ENCODE measurements at places on chromosomes 1 and 21.
A peak's percentile ranks its signal among the peaks of the same experiment; 100 is the strongest.

DNA sequence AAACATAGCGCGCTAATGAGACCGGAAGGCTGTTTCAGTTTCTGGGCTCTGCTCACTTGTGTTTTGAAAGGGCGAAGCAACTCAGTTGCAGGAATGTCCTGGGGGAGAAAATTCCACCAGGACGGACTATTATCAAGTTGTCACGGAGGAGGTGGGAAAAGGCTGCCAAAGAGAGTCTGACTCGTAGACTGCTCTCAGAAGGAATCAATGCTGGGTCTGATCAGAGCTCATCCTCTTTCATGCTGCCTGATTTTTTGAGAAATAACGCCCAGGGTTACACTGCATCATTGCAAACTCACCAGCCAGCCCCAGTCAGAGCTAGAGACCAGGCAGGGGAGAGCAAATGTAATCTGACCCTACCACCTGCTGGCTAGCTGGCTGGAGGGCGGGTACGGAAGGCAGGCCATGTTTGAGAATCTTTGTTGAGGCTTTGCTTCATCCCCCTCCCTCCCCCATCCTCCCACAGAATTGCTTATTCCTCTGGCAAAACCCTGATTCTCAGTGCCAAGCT lies 36.4 kb upstream of the BCL9 start:
- no peak for DNase-seq

- DNase-seq: peak; percentile 28
Measured at GRCh38 chr21:26130249-26130881, 40.2 kb downstream of the APP start.

GRCh38 chr1:163562355-163562754 lies 240.6 kb downstream of the NUF2 start:
- DNase-seq: no peak

DNA sequence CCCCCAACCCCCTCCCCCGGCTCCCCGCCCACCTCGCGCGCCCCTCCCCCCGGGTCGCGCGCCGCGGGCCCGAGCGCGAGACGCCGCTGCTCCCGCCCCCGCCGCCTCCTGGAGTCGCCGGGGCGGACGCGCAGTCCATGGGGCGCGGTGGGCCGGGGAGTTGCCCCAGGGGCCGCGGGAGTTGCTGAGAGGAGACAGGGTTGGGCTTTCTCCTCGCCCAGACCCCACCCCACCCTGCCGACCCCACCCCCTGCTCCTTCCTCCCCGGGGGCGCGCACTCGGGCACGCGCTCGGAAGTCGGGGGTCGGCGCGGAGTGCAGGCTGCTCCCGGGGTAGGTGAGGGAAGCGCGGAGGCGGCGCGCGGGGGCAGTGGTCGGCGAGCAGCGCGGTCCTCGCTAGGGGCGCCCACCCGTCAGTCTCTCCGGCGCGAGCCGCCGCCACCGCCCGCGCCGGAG lies at the start of gene LAMC1:
LAMC1 (plus strand) TSS at position 275 of the 455 bp plus-strand sequence. CDS start 297 bp downstream, outside the sequence.
- DNase-seq: peak; percentile 78

- DNase-seq: no peak
Measured at GRCh38 chr21:46553993-46554392, 50.9 kb downstream of the S100B start.

DNA sequence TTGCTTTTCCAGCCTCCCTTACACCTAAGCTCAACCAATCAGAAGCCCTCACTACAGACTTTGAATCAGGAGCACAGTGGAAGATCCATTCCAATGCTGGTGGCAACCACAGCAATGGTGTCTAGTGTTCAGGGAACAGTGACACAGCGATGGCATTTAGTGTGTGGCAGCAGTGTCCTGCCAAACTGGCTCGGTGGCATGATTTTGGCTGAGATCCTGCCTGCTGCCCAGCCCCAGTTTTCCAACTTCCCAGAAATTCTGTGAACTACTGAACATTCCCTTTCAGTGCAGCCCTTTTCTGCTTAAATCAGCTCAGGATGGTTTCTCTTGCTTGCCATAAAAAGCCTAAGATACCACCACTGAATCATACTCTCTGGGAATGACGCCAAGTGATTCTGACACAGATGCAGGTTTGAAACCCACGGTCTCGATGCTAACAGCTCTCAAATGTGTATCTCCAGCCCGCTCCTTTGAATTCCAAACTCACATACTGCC lies 8.8 kb downstream of the ASAP3 start:
- peak; percentile 97 for DNase-seq

DNA sequence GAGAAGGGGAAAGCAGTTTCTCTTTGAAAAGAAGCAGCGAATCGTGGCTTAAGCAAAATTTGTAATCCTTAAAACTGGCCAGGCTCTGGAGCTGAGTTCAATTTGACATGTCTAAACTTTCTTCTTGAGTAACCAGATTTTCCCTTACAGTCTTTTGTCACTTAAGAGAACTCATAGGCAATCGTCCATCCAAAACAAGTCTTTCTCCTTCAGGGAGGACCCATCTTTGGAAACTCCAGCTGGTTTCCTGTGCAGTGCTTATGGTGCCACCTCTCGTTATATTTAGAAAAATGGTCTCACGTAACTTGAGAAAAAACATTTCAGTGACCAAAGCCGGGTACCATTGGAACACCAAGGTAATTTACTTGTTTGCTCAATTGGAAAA lies 1.8 kb upstream of the PTTG1IP start:
- DNase-seq: peak; percentile 72

GRCh38 chr21:17389311-17389710 lies 123.5 kb upstream of the CXADR start:
- no peak for DNase-seq

DNA sequence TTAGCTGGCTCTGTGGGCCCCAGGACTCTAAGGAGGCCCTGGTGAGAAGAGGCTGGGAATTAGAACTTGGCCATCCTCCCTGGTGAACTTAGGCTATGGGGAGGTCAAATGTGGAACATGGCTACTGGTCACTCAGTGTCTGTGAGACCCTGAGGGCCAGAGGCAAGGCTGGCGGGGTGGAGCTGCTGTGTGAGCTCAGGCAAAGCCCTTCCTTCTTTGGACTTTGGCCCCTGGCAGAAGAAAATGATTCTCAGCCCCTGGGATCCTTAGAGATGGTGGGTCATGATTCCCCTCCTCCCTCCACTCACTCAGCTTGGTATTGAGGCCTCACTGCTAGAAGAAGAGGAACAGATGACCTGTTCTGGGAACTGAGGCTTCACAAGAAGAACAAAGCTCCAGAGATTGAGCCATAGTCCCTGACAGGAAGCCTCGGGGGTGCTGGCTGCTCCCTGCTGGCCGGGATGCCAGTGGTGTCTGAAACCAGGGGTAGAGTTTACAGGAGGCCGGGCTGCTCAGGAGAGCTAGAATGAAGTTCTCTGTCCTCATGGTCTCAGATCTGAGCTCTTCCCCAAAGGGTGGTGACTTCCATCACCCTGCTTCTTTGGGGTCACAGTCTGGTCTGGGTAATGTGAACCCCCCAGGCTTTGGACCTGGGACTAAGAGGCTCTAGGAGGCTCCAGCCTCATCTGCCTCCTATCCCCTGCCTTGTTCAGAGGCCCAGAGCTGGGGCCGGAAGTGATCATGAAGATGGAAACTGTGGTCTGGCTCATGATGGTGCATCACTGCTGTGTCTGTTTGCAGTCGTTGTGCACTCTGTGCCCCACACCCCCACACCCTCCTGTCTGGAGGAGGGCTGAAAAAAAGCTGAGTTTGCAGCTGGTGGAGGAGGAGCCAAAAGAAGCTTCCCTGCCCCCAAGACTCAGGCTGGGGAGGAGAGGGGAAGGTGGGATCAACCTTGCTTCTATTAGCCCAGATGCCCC lies 905 bp downstream of the BTBD19 start:
- DNase-seq: peak; percentile 85

DNA sequence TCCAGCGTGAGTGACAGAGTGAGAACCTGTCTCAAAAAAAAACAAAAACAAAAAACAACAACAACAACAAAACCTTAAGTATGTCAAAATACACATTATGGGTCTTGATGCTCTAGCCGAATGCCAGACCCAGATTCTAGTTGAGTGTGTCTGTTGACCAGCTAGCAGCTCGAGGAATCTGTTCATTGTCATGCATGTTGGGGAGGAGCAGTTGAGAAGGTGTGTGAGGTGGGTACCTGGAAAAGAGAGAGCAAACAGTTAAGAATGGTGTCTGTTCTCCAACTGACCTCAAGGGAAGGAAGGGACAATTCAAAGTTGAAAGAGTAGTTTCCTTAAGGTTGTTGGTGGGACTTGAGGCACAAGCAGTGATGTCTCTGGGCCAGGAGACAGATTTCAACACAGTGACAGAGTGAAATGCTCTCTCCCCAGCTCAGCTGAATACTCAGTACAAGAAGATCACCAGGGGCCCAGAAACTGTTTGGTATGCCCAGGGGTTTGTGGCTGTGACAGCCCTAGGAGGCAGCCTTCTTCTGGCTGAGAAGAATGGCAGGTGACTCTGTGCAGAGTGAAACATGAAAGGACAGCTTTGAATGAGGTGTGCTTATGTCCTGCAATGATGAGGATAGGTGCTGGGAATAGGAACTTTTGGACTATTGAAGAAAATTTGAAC lies 14.4 kb upstream of the POU2F1 start:
- DNase-seq: no peak

DNA sequence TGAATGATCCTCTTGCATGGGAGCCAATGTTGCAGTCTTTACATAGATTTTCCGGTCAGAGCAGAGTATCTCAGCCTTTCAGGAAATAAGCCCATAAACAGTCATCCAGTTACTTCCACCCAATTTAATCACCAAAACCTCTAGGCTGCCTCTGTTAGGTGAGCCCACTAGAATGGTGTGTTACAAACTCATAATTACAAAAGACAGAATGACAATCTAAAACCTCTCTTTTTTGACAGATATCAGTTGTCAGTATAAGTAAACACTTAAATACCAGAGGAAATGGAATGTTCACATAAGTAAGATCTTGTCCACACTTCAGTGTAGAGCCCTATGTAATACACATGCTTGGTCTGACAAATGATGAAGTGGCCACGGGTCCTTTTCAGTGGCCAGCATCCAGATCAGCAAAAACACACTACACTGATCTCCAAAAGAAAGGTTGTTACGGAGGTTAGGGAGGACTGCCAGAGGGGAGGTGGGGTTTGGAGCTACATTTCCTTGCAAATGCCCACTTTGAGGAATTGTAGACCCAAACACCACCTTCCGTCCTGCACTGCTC lies 71.3 kb upstream of the FBXO28 start:
- DNase-seq: no peak

GRCh38 chr1:18205319-18205718 lies 97.7 kb downstream of the IGSF21 start:
- no peak for DNase-seq

DNA sequence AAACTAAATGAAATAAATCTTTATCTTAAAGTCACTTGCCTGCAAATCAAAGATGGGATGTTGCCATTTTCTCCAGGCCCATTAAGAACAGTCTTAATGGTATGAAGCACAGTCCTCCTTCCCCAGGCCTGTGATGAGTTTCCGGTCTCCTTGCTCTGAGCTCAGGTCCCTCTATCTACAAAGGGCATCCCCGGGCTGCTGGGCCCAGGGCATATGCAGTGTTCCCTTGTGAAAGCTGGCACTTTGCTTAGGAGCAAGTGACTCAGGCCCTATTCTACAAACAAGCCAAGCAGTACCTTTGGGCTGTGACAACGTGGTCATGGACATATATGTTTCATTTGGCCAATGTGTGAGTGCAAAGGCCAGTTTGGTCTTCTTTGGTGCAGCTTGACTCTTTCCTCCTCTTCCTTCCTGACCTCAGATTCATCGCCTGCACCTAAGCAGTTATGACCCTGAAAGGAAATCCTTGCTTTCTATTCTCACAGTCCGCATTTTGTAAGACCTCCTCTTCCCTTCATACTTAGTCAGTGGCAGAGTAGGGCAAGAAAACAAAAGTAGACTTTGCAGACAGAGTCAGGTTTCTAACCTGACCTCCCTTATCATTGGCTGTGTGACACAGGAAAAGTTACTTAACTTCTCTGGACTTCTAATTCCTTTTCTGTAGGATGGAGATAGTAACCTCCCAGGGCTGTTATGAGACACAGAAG lies 109.5 kb downstream of the ERG start:
- no peak for DNase-seq

GRCh38 chr1:25877155-25877554 lies 1.6 kb upstream of the PAQR7 start:
- DNase-seq: no peak

GRCh38 chr1:61123326-61123725 lies 41.0 kb downstream of the NFIA start:
- no peak for DNase-seq

- peak; percentile 46 for DNase-seq
Measured at GRCh38 chr1:55005351-55006140, 6.8 kb downstream of the BSND start.

DNA sequence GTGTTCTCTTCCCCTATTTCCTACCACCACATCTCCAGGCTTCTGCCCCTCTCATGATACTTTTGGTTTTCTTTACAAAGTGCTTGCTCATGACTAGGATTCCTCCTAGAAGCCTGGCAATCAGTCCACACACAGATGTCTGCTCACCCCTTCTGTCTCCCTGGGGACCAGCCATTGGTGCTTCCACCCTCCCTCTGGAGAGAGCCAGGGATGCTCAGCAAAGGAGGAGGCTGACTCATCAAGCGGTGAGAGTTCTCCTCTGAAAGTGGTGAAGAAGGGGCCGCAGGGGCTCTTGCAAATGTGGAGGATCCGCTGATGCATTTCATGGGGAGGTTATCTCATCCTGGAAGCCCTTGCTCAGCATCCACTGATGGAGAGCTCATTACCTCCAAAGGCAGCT lies 14.5 kb downstream of the NT5C1A start:
- DNase-seq: peak; percentile 65

GRCh38 chr1:153832293-153832692 lies 57.1 kb downstream of the SLC27A3 start:
- no peak for DNase-seq
